Activated gamma-delta T cell (primary cell): ENCODE measurements at places on chromosomes 4 and X.

DNA sequence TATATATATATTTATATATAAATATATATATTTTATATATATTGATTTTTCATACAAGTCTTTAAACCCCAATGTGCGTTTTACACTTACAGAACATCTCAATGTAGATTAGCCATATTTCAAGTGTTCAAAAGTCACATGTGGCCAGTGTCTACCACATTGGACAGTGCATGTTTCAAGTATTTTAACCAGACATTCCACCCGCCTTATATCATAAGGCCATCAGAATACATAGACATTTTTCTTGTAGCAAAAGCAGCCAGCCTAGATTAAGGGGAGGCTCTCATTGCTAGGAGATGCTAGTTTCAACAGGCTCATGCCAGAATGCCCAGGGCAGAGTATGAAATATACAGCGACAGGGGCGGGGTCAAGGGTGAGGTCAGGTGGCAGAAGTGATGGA, 202.0 kb downstream of the NR3C2 start:
- no peak for DNase-seq

- DNase-seq = no peak
Observed at GRCh38 chrX:155857561-155857960, 23.6 kb upstream of the VAMP7 start.

DNA sequence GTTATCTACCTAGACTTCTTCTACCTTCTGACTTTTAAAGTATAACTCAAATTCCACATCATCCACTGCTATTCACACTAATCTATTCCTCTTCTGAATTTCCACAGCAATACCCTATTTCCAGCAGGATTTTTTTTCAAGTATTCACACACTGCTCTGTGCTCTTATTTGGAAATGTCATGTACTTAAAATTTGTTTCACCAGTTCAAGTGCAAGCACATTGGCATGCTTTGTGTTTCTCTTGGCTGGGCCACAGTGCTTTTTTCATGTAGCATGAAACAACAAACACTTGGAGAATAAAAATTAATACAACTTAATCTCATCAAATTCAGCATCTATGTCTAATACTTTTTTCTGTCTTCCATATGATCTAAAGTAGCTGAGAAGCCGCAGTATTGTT, 161.8 kb upstream of the PCDH18 start:
- no peak for DNase-seq

GRCh38 chr4:56817840-56818491, 3.5 kb downstream of the SPINK2 start:
- DNase-seq = no peak

- no peak for DNase-seq
Observed at GRCh38 chr4:3336382-3337356, 43.8 kb downstream of the RGS12 start.

- DNase-seq = no peak
Observed at GRCh38 chr4:94959307-94959706, 201.6 kb downstream of the BMPR1B start.

- no peak for DNase-seq
Observed at GRCh38 chr4:181119186-181119585, 1124.0 kb upstream of the TENM3 start.

GRCh38 chr4:174707051-174707676, 121.9 kb downstream of the GLRA3 start:
- DNase-seq = no peak

DNA sequence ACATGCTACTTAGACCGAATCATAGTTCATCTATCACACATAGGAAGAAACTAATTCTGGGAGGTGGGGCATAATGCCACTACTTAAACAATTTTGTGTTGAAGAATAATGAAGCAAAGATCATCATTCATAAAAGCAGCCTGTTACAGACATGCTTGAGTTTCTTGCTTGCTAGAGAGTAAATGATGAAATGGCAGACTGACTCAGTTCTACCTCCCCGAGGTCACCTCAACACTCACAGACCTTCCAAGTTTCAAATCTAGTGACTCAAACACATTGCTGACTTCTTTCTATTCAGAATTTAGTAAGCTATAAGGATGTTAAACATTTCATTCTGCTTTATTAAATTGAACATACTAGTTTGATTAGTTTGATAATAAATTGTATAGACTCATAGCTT, 636.5 kb upstream of the FRG1 start:
- no peak for DNase-seq

DNA sequence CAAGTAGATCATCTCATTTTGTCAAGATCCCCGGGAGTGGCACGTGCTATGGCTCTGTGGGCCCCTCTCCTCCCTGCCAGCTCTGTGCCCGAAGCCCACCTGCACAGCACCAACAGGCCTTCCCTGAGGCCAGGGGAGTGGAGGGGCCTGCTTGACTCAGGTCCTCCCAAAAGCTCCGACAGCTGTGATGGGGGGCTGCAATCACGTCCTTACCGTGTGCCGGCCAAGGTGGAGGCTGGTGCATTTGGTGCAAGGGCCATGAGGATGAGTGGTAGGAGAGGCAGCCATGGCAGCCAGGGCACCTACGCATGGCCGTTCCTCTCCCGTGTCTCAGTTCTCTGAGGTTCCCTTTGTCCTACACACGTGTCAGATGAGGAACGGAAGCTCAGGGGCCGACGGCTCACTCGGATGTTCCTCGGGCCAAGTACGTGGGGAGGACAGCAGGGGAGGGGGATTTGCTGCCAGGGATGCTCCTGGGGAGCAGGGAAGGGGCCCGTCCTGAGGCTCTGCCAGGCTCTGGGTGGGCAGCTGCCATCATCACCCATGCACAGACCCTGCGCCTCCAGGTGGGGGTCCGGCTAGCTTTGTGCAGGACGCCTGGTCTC, 95.8 kb downstream of the HMX1 start:
- no peak for DNase-seq

DNA sequence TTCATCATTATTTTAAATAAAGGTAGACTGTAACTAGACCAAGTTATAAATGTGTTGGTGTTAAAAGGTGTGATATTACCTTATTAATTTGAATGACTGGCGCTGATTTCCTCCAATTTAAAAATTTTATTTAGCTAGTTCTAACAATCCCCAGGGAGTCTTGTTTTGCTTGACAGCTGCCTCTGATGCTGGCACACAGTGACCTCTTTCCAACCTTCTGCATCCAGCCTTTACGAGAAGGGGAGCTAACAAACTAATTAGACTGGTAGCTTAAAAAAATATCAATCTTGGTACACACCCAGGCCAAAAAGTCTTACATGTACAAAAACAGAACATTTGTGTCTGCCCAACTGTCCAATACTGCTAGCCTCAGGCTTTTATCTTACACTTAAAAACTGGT, 51.8 kb upstream of the ENPEP start:
- DNase-seq = no peak

GRCh38 chrX:119218198-119218597, 17.9 kb upstream of the PGRMC1 start:
- DNase-seq = no peak

- no peak for DNase-seq
Observed at GRCh38 chrX:57977992-57978391, 67.7 kb upstream of the ZXDA start.

GRCh38 chr4:129327637-129328036, 231.7 kb downstream of the C4orf33 start:
- DNase-seq = no peak
